ENCODE measurements at places on chromosomes 2 and 18.

GRCh38 chr18:31741097-31741735, 19.5 kb downstream of the SLC25A52 start:
- DNase-seq, result no peak

DNA sequence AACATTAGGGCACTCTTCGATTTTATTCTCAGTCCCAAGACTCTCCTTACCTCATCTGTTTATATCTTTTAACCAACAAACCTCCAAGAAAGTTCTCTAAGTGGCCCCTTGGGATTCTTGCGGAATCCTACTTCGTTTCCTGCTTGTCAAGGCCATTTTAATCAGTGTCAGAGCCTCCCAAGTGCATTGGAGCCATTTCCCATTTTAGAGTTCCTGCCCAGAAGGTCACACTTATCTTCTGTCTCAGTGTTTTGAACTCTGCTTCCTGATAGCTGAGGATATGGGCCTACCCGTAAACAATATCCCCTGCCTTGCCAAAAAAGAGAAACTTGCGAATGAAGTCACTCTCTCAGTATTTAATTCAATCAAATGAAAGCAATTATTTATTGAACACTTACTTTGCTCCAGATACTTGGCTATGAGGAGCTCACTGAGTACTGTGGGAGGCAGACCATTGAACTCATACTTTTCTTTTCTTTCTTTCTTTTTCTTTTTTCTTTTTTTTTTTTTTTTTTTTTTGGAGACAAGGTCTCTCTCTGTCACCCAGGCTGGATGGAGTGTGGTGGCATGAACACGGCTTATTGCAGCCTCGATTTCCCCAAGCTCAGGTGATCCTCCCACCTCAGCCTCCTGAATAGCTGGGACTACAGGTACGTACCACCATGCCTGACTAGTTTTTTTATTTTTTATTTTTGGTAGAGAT, 5.7 kb upstream of the NOSTRIN start:
- DNase-seq, result no peak

DNA sequence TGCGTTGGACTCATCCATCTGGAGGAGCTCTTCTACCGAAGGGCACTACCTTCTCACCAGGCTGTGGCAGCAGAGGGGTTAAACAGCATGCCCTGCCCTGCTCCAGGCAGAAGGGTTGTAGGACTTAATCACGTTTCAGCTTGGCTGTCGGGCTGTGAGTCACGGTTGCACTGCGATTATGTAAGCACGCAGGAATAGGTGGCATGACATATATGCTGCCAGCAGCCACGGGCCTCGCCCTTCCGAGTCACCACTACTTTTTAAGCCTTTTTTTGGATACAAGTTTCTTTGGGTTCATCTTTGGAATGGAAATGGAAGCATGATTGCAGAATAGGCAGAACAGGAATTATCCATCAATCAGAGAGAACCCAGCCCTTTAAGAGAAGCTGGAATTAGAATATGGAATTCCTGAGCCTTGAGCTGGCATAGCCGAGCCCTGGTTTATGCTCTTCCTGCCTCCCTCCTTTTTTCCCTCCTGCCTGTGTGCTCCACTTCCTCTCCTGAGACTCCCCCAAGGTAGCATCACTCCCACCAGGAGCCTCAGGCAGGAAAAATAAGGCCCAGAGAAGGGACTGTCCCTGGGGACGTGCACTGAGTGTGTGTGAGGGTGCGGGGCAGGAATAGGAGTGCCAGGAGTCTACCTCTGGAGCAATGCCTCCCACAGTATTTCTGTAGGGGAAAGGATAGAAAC, 86.8 kb downstream of the SEMA4F start:
- peak; percentile 95 for DNase-seq

DNA sequence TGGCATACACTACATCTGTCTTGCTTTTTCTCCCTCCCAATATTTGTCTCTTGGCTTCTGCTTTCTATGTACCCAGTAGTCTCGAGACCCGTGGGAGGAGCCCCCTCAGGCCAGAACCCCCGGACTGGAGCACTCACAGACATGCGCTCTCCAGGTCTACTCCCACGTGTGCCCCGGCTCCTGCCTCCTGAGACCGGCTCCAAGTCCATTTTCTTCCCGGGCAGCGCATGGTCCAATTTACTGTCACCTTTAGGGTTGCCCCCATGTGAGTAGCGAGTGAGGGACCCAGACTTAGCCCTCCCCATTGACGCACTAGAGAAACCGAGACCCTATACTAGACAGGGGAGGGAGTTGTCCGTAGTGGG, 11.8 kb upstream of the TEX51 start:
- DNase-seq, result no peak

- peak; percentile 70 for DNase-seq
Observed at GRCh38 chr2:238141541-238142318, 3.3 kb downstream of the KLHL30 start.

DNA sequence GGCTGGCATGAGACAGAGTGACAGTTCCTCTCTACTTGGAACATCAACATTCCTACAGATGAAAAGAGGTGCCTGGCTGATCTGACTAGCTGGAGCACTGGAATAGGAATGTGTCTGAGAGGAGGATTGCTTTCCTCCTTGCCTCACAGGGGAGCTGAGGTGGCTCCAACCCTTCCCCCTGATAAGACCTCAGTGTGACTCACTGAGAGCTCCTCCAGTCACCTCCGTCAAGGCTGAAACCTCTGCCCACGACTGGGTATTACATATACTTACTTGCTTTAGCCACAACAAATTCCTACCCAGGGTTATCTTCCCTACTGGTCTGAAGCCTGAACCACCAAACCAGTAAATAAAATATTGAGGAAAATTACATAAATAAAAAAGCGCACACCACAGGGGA, 342.7 kb upstream of the REG3G start:
- DNase-seq, result no peak

GRCh38 chr2:119871725-119872124, 112.0 kb downstream of the PTPN4 start:
- DNase-seq, result no peak

DNA sequence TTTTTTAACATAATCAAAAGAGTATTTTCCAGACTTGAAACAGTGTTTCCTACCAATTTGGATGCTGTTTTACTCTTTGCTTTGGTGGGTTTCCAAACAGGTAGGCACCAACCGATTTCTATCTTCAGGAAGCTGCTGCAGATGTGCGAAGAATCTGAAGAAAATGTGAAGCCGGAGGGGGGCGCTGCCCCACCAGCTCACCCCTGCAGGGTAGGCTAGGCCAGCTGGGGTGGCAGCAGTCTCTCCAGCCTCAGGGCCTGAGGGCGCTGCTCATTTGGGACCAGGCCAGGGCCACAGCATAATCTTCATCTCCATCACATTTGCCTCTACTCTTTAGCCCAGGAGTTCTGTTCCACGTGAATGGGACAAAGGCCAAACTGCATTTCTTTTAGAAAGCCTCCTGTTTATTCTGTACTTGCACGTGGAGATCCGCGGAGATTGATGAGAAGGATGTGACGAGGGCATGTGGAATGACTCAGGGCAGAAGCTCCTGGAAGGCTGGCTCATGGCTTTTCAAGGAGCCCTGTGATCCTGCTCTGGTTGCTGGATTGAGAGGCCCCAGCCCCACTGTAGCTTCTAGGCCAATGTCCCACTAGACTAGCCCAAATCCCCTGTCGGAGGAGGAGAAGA, 84.2 kb upstream of the FAM136A start:
- no peak for DNase-seq

DNA sequence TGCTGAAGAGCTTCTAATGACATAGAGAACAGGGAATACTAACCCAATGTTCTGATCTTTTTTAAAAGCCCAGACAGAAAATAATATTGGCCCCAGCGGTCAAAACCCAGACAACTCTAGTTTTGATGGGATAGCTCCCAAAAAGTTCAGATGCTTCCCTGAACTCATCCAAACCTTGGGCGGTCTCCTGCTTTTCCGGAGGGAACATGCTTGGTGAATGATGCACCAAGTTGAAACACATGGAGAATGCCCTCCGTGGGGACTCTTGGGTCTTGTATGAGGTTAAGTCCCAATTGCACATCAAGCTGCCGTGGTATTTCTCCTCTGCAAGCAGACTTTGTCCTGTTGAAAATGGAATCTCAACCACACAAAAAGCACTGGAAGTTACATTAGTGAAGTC, 120.7 kb upstream of the CTAGE1 start:
- no peak for DNase-seq

- DNase-seq, result no peak
Observed at GRCh38 chr2:45315861-45316260, 295.2 kb downstream of the SRBD1 start.

- no peak for DNase-seq
Observed at GRCh38 chr2:101881131-101881530, 110.6 kb upstream of the IL1R2 start.

DNA sequence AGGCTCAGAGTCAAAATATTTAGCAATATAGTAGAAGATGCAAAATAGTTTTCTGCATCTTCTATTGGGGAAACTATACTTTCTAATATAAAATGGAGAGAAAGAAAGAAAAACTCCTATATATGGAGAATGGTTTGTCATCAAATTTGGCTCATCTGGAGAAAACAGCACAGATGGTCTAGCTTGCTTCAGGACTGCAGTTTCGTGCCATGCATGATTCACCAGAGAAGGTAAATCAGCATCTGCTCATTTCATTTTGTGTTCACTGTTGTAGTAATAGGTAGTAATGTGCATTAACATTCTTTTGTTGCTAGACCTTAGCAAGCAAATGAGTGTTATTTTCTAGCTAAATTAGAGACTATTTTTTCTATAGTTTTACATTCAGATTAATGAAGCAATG, 179.0 kb downstream of the ASXL3 start:
- DNase-seq, result no peak

GRCh38 chr2:183998041-183998796, 600.1 kb upstream of the ZNF804A start:
- no peak for DNase-seq

DNA sequence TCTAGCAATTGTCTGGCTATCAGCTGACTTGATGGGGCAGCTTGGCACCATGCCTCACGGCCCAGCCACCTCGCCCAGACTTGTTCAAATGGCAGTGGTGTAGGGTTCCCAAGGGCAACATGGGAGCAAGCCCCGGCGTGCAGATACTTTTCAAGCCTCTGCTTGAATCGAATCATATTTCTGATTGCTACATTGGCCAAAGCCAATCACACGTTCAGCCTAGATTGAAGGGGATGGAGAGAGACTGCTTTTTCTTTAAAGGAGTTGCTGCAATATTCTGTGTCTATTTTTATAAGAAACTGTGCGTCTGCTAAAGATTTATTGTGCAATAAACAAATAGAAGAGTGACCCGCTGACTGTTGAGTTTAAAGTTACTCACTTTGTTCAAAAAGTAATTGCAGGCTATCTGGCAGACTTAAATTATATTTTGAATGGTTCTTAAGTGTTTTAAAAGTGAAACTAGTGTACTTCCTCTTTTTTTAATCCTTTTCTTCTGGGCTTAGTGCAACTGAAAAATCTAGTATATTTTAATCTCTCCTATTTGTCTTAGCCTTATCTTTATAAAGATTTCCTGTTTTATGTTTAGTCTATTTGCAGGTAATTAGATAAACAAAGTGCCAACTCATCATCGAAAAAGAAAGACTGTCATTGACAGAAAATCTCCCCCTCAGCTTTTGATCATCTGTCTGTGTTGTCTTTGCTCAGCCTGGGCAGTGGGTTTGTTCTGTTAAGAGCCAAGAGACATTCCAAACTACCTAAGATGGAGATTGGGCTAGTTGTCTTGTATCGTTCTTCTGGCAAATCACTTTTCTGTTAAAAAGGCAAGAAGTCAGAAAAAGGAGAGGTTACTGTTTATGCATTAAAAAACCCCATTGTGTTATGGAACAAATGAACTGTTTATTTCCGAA, 156.1 kb downstream of the TPGS2 start:
- peak; percentile 69 for DNase-seq

DNA sequence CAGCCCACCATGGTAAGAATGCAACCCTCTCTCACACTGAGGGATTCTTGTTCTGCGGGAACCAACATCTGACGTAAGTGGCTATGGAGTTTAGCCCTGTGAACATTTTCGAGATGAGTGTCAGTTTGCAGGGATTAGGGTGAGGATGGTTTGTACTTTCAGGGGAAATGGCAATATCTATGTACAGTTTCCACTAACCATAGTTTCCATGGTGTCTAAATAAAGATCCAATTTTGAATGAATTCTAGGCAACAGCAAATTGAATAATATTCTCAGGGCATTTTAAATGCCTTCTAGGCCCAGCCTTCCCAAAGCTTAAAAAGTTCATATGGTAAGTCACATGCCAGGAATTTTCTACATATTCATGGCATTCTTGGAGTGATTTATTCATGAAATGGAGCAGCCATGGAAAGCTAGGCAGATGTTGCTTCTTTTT, 105.4 kb upstream of the MMADHC start:
- no peak for DNase-seq

- no peak for DNase-seq
Observed at GRCh38 chr2:190563109-190563508, 28.6 kb upstream of the NEMP2 start.

DNA sequence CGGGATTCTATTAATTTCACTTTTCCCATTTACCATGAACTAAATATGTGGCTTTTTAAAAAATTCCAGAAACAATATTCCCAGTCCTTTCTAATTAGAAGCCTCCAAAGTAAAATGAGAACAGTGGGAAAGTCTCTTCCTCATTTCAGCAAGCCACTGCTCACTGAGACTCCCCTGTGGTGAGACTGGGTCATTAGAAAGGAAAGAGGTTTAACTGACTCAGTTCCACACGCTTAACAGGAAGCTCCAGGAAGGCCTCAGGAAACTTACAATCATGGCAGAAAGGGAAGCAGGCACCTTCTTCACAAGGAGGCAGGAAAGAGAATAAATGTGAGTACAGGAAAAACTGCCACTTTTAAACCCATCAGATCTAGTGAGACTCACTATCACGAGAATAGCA, 258.9 kb upstream of the CHAC2 start:
- DNase-seq, result no peak

GRCh38 chr2:150076281-150076680, 411.2 kb downstream of the RND3 start:
- no peak for DNase-seq

DNA sequence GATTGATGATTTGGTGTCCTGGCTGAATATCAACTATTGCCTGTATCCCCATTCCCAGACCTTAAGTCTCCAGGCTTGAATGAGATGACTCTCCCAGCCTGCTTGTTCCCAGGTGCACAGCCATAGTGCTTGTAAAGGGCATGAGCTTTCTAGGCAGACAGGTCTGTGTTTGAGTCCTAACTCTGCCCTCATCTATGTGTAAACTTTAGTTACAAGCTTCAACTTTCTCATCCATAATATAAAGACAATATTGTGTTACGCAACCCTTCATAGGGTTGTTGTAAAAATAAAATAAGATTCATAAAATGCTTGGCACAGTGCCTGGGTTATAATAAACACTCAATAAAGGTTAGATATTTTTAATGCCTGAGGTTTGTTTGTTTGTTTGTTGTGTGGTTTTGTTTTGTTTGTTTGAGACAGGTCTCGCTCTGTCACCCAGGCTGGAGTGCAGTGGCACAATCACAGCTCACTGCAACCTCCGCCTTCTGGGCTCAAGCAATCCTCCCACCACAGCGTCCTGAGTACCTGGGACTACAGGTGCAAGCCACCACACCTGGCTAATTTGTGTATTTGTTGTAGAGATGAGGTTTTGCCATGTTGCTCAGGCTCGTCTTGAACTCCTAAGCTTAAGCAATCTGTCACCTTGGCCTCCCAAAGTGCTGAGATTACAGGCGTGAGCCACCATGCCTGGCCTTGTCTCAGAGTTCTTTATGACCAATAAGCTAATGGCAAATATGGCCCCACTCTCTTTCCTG, 89.4 kb upstream of the MAPRE2 start:
- no peak for DNase-seq

- DNase-seq, result no peak
Observed at GRCh38 chr2:80506563-80506962, 202.0 kb upstream of the LRRTM1 start.

Measured in RWPE1 (cell line).